ENCODE measurements at places on chromosomes 6 and 20. TPM values are rescaled to one million over a fixed set of nuclear protein-coding genes. Genes with fewer than 3 reads are reported as not detected.

Gene RBM38
- total RNA-seq: 16.7 TPM

Gene CCR6
- not detected for total RNA-seq

Gene CDSN
- under 0.01 TPM for total RNA-seq

Gene SOX18
- total RNA-seq: 75.7 TPM

Gene TNF
- total RNA-seq: not detected

Gene POU5F1
- not detected for total RNA-seq

Gene HIVEP2
- 14.0 TPM for total RNA-seq

Gene TCP1
- total RNA-seq: 296 TPM

Gene DAAM2
- 0.13 TPM for total RNA-seq

Gene TENT5A
- 9.6 TPM for total RNA-seq

All from dermis microvascular lymphatic vessel endothelial cell (primary cell).